ENCODE measurements at places on chromosomes 7 and 10.
A peak's percentile ranks its signal among the peaks of the same experiment; 100 is the strongest.

DNA sequence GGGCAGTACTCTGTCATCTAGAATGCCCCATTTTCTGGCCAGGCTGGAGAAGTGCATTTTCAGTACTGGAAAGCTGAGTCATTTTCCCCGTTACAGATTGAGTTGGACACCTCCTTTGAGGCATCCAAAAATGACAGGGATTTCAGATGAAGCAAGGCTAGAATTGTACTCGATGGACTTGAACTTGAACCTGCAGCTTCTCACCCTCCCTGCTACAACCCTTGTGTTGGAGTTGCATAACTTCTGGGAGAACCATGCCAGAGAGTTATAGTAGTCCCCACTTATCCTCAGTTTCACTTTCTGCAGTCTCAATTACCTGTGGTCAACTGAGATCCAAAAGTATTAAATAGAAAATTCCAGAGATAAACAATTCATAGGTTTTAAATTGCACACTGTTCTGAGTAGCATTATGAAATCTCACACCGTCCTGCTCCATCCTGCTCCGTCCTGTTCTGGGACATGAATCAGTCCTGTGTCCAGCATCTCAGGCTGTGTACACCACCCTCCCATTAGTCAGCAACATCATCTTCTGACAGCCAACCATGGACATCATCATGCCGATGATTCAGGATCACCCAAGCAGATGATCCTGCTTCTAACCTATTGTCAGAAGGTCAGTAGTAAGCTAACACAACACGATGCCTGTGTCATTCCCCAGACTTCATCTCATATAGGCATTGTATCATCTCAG, 363.7 kb downstream of the DPP6 start:
- no peak for DNase-seq

GRCh38 chr10:132832186-132832969, 46.4 kb upstream of the NKX6-2 start:
- no peak for DNase-seq

DNA sequence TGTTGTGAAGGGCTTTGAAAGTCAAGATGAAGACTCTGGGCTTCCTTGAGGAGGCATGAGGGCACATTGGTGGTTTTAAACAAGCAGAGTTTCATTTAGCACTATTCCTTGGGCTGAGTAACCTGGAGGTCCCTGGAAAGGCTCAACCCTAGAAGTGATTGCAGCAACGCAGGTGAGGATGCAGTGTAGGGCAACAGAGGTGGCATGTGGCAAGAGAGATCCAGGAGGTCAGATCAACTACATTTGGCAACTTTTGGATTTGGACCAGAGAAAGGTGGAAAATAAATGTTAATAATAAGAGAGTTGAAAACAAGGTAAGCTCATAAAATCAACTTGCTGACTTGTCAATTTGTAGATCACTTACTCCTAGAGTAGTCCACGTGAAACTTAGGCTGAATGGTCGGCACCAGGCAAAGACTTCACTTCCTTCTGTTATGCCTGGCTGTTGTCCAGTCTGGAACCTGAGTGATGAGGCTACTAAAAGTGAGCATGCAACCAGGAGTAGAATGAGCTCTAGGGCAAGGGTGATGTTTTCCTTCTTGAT, 414.6 kb upstream of the ZMIZ1 start:
- no peak for DNase-seq

- no peak for DNase-seq
These were observed 34.7 kb downstream of the RBM17 start for GRCh38 chr10:6123532-6123931.

DNA sequence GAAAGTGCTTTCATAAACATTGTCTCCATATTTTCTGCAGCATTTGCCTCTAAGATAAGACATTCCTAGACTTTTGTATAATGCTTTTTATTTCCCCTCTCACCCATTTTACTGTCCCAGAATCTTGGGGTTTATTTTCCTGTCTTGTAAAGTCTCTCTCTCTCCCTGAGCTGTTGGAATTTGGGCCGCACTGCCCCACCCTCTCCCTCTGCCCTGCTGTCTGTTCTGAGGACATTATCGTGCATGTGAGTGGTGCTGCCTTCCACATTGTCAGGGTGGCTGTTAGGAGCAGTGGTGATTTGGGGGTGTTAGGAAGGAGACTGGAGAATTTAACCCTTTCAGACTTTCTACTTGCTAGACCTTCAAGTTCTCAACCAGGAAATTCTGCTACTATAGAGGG, 16.7 kb downstream of the LRMDA start:
- DNase-seq, result no peak

- peak; percentile 70 for DNase-seq
These were observed 107.8 kb upstream of the PPP1R3A start for GRCh38 chr7:114026486-114027089.

DNA sequence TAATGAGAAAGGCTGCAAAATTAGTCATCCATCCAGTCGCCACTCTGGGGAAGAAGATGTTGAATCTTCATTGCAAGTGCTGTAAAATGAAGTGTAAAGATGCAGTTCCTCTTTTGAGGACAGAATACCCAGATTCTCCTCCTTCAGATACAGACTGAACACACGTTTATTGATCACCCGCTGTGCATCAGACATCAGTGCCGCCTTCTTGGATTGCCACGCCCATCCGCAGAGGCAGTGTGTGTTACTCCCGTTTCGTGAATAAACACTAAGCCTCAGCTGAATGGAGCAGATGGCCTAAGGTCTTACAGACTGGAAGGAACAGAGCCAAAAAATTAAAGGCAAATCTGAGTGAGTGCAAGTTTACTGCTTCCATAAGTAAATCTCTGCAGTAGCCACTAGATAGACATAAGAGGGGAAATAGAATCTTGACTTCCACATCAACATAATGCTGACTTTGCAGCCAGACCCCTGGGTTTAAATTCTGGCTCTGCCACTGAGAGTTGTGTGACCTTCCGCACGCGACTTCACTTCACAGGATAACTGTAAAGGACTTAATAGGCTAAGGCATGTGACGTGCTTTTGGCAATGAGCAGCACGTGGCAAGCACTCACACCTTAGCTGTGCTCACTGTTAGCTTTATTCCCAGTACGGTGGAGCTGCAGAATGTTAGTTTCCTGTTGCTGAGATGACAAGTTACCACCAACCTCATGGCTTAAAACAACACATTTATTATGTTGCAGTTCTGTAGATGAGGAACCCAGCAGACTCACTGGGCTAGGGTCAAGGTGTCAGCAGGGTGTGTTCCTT, 285.9 kb downstream of the CELF2 start:
- DNase-seq, result no peak

DNA sequence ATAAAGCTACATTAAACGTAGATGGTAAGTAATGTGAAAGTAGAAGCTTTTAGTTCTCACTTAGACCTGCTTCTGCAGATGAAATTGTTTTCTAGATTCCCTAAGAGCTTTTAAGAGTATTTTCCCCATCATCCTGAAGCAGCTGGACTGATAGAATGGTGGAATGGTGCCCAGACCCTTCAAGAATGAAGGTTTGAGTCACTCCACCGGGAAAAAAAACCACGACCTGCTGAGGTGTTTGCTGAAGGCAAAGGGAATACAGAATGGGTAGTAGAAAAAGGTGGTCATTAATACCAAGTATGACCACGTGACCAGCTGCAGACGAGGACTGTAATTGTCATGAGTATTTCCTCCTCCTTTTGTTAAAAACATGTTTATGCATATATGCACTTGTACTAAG, 79.2 kb upstream of the PTPRZ1 start:
- DNase-seq, result peak; percentile 17

DNA sequence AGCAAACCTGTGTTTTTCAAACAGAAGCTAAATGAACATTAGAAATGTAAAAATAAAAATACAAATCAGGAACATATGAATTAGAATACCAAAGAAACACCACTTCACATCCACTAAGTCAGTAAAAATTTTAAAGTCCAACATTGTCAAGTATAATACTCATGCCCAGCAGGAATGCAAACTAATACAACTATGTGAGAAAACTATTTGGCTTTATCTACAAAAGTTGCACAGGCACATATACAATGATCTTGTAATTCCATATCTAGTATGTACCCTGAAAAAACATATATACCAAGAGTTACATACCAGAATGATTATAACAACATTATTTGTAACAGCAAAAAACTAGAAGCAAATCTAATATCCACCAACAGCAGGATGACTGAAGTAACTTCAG, 91.1 kb downstream of the RNF32 start:
- no peak for DNase-seq

DNA sequence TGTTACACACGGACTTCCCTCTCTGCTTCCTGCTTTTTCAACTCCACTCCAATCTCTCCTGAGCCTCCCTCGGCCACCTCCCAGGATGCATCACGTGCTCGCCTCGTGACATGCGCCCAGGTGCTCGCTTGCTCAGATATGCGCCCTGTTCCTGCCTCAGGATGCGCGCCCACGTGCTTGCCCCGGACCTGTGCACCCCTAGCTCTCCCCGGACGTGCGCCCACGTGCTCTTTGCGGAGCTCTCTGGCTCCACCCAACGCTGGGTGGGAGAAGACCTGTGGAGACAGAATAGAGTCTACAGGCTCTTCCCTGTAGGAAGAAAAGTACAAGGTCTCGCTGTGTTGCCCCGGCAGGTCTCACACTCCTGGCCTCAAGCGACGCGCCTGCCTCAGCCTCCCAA, 23.1 kb downstream of the PARD3 start:
- DNase-seq, result no peak

DNA sequence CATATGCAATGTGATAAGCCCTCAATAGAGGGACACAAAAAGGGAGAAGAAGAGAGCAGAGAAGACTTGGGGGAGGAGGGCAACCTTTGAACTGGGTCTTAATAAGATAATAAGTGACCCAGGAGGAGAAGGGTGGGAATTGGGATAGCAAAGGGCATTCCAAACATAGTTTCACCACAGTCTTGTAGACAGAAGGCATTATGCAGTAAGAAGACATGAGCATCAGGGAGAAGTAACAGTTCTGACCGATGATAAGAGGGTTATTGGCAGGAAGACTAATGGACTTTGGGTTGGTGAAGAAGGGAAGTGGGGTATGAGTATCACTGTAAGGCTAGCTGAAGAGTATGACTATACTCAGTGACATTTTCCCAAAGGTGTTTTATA, 63.6 kb downstream of the TES start:
- no peak for DNase-seq

DNA sequence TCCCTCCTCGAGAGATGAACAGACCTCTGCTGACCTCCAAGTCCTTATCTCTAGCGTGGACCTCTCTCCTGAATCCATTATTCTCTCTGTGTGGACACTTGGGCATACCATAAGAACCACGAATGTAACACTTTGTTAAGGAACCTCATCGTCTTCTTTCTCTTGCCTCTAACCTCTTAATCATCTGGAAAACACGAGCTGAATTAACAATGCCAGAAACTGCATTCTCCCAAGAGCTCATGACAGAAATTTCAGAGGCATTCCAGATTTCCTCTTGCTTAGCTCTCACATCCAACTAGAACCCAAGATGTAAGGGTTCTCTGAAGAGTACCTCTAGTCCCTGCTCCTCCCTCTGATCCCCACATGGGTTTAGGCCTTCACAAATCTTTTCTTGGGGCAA, 101.5 kb downstream of the TRIL start:
- no peak for DNase-seq

- DNase-seq, result no peak
These were observed 78.3 kb upstream of the ATP6V0A4 start for GRCh38 chr7:138876326-138876725.

- no peak for DNase-seq
These were observed 46.7 kb upstream of the RAB18 start for GRCh38 chr10:27457261-27457945.

- no peak for DNase-seq
These were observed 123.3 kb downstream of the PRPF18 start for GRCh38 chr10:13709931-13710650.

DNA sequence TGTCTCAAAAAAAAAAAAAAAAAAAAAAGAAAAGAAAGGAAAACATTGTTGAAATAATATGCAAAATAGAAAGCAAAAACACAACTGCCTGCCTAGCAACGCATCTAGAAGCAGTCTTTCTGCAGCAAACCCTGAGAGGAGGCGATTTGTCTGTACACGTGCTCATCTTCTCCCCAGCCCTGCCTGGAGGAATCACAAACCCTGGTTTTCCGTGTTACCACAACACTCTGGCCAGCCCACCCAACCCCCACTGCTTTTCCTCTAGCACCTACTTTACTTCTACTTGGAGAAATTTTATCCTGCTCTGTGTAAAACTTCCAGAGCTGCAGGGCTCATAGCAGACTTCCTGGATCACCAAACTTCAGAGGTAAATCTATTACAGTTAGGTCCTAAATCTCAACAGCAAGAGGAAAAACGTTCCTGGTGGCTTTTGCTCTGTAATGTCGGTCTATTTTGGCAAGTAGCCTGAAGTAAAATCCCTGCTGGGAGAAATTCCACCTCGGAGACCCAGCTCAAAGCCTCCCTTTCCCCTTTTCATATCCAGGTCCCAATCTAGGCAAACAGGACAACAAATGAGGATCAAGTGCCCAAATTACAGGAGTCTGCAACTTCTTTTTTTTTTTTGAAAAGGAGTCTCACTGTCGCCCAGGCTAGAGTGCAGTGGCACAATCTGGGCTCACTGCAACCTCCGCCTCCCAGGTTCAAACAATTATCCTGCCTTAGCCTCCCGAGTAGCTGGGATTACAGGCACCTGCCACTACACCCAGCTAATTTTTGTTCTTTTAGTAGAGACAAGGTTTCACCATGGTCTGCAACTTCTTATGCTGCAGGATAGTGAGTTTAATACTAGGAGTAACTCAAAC, 91.6 kb downstream of the DNMBP start:
- peak; percentile 71 for DNase-seq

DNA sequence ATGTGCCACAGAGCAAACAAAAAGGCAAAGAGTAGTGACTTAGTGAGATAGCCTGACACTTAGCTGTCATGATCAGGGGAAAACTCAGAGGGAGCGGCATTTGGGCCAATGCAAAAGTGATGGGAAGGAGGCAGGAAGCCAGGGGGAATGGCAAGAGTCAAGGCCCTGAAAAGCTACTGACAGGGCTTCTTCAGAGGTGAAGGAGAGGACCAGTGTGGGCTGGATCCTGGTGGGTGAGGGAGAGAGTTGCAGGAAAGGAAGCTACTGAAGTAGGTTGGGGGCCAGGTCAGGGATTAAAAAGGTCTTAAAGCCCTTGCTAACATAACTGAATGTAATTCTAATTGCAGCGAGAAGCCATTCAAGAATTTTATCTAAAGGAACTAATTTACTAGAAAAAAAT, 117.0 kb downstream of the AASS start:
- DNase-seq, result no peak

DNA sequence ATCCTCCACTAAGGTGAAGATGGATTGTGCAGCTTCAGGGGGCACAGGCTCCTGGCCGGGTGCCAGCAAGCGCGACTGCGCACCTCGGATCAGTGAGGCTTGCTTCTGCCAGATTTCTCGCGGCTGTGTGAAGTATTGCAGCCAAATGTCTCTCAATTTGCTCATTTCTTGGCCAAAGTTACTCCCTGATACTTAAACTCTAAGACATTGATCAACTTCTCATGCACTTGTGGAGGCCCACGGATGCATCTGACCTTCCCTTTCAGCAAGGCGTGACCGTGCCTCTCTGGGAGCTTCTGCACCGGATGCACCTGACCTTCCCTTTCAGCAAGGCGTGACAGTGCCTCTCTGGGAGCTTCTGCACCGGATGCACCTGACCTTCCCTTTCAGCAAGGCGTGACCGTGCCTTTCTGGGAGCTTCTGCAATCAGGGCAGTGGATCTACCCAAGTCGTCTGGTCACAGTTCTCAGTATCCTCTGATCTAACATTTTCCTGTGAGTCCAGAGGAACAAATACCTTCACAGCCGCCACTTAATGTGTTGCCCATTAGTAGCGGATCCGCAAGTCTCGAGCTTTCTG, 248.3 kb downstream of the ADARB2 start:
- DNase-seq, result no peak

GRCh38 chr7:110557-111232, 81.7 kb upstream of the FAM20C start:
- no peak for DNase-seq

GRCh38 chr10:16481052-16481728, 40.5 kb downstream of the C1QL3 start:
- DNase-seq, result no peak

GRCh38 chr7:140079121-140079536, 16.4 kb upstream of the PARP12 start:
- peak; percentile 85 for DNase-seq

Measured in A172 (cell line).